Head of caudate nucleus (tissue), 42 donors: ENCODE measurements at places on chromosomes 3 and 15.

GRCh38 chr3:36166477-36166876 is 213.8 kb upstream of the STAC start:
- DNase-seq, result no peak

DNA sequence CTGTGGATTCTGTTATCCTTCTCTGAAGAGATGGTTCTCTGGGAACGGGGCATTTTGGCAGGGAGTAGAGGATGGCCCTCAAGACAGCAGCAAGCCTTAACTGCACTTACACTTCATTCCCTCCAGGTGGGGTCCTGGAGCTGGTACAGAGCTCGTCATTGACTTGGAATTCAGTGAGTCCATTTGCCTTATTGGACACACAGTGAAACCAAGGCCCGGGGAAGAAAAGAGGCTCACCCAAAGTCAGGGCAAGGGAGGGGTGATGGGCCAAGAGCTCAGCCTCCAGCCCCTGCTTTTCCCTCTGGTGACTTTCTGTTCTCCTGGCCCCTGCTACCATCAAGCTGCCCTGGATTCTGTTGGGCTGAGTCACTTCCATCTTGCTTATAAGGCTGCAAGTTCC is 125.6 kb downstream of the ETFA start:
- DNase-seq, result no peak

- no peak for DNase-seq
Measured at GRCh38 chr3:87488765-87489164, 212.4 kb upstream of the POU1F1 start.

DNA sequence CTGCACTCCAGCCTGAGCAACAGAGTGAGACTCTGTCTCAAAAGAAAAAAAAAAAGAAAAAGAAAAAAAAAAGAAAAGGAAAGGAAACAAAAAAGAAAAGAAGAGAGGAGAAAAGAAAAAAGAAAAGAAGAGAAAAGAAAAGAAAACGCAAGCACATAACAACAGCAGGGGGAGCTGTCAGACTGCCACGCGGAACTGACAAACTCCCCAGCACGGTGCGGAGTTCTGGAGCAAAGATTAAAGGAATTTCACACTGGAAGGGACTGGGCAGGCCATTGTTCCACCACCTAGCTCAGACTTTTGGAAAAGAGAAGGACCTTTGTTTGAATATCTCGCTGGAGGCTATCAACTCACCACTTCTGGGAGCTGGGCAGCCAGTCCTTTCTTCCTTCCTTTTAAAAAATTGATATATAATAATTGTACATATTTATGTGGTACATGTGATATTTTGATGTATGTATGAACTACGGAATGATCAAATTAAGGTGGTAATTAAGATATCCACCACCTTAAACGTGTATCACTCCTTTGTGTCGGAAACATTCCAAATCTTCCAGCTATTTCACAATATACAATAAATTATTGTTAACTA is 40.5 kb downstream of the DPPA2 start:
- peak; percentile 41 for DNase-seq

- DNase-seq, result no peak
Measured at GRCh38 chr3:42055291-42055690, 35.9 kb upstream of the TRAK1 start.

- no peak for DNase-seq
Measured at GRCh38 chr15:57784081-57784511, 77.6 kb downstream of the POLR2M start.

GRCh38 chr3:54875596-54876268 is 52.1 kb downstream of the LRTM1 start:
- no peak for DNase-seq

DNA sequence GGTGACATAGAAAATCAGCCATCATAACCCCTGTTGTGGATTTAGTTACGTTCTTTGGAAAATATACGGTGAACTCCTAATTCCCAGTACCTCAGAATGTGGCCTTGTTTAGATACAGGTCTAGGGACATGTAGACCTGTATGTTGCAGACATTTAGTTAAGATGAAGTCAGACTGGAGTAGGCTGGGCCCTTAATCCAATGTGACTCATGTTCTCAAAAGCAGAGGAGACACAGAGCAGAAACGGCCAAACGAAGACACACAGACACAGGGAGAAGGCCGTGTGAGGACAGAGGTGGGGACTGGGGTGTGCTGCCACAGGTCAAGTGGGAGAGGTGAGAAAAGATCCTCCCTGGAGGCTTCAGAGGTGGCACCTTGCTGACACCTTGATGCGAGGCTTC is 119.0 kb upstream of the PROK2 start:
- no peak for DNase-seq

DNA sequence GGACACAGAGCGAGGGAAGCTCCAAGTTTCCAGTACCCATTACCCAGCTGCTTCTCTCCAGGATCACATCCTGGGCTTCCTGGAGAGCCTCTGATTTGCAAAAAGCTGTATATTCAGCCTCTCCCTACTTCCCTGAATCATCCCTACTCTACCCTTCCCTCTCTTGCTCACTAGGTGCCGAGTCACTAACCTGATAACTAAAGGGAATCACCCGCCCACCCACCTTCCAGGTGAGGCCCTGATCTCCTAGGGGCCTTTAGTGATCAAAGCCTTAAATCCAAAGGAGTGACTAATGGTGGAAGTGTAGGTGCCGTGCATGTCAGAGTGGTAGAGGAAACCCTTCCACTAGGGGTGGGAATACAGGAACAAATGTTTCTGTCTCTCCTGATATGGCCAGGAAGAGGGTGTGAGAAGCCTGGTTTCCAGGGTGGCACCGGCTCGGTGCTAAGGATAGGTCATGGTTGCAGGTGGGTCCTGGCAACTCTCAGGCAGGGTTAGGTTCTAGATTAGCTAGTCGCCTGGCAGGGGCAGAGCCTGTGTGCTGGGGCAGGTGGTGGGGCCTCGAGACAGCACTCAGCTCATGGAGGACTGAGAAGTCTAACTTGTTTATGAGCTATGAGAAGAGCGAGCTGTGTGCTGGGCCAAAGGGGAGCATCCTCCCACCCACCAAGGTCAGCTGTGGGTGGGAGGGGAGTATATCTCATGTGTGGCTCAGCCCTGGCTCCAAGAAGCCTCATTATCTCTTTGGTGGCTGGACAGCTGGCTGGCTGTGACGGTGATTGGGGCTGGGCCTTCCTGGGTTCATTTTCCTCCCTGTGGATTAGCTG is 10.1 kb downstream of the SEMA7A start:
- peak; percentile 61 for DNase-seq

DNA sequence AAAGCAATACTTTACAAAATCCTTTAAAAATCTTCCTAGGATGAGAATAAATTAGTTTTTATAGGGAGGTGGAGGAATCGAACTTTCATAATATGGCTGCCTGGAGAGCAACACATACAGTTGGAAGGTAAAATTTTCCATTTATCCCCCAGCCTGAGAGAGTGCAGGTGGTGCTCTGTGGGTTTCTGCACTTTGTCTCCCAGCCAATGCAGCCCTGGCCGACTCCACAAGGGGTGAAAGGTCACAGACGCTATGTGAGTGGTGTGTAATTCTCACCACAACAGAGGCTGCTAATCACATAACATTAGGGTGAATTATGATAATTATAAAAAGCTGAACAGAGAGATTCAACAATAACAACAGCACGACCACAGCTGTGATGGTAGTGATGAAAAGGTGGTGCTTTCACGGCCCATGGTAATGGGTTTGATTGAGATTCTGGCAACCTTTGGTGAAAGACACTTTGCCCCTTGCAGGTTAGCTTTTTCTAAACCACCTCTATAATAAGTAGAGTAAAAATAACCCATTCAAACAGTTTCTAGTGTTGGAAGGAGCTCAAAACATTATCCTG is 30.1 kb upstream of the NANOGP8 start:
- no peak for DNase-seq

- no peak for DNase-seq
Measured at GRCh38 chr3:133891662-133892378, 3.9 kb downstream of the RAB6B start.

- DNase-seq, result no peak
Measured at GRCh38 chr3:62159709-62160092, 213.6 kb downstream of the FEZF2 start.

- no peak for DNase-seq
Measured at GRCh38 chr15:77352887-77353286, 67.0 kb downstream of the PEAK1 start.

- no peak for DNase-seq
Measured at GRCh38 chr15:26945046-26945445, 25.9 kb upstream of the GABRG3 start.

- no peak for DNase-seq
Measured at GRCh38 chr3:157242836-157243235, 82.9 kb upstream of the CCNL1 start.

DNA sequence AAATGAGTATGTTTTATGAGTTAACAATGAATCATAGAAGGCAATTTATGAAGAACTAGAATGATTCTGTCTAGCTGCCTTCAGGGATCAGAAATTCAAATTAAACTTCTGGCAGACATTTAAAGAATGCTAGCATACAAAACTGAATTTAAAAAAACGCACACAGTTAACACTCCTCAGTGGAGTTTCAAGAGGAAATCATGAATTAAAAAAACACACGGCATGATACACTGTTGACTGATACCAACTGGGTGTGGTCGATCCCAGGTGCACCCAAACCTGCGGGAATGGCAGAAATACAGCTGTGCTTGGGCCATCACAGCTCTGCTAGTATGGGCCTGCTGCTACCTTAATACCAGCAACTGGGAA is 526.0 kb downstream of the FOXP1 start:
- no peak for DNase-seq

DNA sequence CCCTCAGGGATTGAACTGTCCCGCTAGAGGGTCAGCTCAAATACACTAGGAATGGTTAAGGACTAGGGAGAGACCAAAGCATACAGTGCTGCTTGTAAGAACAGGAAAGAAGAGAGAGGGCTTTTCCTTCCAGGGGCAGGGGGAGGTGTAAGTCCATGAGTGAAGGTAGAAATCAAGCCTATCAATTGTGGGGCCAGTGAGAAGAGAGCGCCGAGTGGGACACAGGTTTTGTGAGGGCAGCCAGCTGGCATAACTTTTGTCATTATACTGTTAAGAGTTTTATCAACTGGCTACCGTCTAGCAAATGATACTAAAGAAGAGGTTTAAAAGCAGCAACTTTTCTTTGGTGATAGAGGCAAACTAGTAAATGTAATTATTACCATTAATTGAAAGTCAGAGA is 45.0 kb downstream of the LMCD1 start:
- no peak for DNase-seq

GRCh38 chr3:194586836-194587235 is 46.4 kb downstream of the TMEM44 start:
- no peak for DNase-seq
